NCI-H748 treated with DMSO at 0.1 percent for 48 hours (cell line): ENCODE measurements at places on chromosomes 7 and 10.
A peak's percentile ranks its signal among the peaks of the same experiment; 100 is the strongest.

GRCh38 chr7:46745707-46746090 is 824.6 kb upstream of the IGFBP3 start:
- no peak for DNase-seq

DNA sequence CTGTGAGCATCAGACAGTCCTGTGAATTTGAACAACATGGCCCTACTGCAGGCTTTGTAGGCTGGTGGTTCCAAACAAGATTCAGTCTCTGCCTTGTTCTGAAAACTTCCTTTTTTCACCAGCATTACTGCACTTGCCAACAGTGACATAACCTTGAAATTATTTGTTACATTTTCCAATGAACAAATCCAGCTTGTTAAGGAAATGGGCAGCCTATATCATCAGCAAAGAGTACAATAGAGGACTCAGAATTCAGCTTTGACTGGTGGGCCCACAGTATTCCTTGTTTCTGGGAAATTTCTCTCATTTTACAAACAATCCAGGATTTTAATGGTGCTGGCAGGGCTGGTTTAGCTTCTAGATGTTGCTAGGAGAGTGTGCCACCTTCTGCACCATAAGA is 703.7 kb upstream of the FZD8 start:
- DNase-seq = no peak

DNA sequence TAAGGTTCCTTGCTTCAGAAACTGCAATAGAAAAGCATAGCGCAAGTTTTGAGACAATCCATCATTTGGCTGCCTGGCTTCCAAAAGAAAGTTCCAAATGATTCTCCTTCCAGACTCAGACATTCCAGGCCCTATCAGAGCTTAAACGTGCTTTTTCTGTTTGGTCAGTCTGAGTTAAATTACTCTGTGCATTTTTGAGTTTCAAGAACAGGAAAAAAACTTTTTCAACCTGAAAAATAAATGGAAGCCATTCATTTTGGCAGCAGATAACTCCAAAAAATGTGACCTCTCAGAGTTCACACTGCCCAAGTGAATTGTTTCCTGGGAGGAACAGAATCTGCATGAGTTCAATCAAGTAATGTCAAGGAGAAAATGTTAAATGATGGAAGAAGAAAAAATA is 354.2 kb downstream of the CXCL12 start:
- DNase-seq = no peak

GRCh38 chr10:30811276-30812017 is 181.9 kb upstream of the LYZL2 start:
- DNase-seq = no peak

DNA sequence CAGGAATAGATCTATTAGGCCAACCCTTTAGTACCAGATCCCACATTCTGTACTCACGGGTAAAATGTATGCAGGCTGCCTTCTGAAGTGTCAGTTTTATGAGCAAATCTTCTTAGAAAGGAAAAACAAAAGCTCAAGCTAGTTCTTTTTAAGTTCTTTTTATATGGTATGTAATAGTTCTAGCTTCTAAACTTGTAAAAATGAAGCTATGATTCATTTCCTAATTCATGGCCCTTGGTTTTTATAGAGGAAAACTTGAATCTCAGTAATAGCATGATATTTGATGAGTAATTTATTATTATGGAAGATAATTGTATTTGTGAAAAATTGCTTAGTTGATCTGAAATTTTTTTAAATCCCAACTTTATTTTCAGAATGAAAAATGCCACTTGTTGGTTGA is 54.3 kb downstream of the SLK start:
- DNase-seq = no peak

- DNase-seq = no peak
Measured at GRCh38 chr7:90842430-90842788, 246.3 kb downstream of the CDK14 start.

DNA sequence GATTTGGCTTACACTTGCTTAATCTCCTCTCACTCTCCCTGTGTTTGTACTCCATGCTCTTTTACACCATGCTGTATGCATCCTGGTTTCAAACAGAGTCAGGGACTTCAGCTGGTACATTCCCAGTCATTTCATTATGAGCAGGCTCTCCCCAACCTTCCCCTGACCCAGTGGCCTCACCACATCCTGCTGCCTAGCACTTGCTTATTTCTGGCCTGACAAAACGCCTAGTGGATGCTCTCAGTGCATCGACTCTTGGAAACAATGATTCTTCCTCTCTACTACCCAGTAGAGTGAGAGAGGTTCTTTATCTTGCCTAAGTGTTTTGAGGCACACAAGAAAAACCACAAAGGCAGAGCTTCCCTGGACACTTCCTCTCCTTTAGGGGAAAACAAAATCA is 63.4 kb downstream of the CAV1 start:
- no peak for DNase-seq

GRCh38 chr10:90775351-90776028 is 82.3 kb downstream of the HTR7 start:
- no peak for DNase-seq

- no peak for DNase-seq
Measured at GRCh38 chr10:71366690-71367089, 30.0 kb upstream of the CDH23 start.

DNA sequence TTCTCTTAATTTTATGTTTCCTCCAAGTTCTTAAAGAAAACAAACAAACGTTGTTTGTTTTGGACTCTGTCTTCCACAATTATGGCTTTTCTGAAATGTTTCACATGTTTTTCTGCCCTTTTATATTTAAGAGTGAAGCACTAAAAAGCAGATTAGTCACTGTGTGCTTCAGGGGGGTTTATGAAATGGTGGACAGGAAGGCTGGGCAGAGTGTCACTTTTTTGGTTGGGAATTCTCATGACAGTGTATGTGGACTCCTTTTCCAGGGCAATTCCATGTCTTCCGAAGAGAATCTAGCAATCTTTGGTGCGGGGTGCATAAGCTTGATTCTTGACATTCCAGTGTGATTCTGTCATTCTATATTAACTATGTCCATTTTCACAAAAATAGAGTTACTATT is 669.4 kb downstream of the PARD3 start:
- no peak for DNase-seq

- DNase-seq = no peak
Measured at GRCh38 chr7:112495156-112495788, 14.5 kb downstream of the LSMEM1 start.

GRCh38 chr7:47307311-47307710 is 274.6 kb downstream of the TNS3 start:
- no peak for DNase-seq

- no peak for DNase-seq
Measured at GRCh38 chr10:120266022-120266421, 191.0 kb upstream of the PLPP4 start.

DNA sequence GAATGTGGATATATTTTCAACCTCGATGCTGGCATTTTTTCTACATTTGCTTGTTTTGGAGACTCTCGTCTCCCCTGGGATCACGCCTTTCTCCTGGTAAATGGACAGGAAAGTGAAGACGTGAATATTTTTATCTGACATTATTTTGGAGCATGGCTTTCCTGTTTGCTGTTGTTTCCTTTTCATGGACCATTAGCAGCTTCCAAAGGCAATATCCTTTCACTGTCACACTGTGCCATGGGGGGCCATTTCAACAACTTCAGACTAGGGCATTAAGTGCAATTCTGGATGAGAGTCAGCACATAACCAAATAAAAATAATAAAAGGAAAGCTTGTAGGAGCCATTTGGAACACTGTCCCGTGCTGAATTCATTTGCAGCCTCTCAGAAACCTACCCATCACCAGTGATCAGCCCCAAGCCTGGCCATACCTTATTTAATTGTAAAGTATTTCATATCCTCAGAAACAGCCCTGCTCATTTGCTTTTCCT is 75.9 kb upstream of the NEUROD6 start:
- DNase-seq = peak; percentile 16

DNA sequence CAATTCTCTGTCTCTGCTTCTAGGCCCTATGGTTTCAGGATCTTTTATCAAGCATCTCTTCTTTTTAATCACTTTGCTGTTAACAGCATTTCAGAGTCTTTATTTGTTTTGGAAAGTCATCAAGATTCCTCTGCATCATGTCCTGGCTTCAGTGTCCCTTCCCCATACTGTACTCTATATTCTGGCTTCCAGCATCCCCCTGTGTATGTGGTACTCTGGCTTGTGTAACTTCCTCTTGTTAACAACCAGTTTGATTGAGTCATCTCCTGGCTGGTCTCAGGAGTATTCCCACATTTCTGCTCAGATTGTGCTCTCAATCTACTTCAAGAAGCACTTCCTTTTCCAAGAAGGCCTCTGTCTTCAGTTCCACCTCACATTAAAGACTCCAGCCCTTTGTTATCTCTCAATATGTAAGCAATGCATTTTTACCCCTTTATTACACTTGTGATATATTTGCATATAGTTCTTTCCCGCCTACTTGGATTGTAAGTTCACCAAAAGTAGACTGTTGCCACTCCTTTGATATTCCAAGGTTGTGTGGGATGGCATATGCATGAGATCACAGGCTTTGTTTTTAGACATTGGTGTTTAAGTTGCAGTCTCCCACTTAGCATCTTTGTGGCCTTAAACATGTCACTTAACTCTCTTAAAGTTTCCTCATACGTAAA is 15.1 kb upstream of the ATE1 start:
- DNase-seq = no peak

- DNase-seq = no peak
Measured at GRCh38 chr7:102096012-102096332, 190.7 kb upstream of the SH2B2 start.

- DNase-seq = no peak
Measured at GRCh38 chr7:47877336-47877735, 70.9 kb downstream of the PKD1L1 start.

GRCh38 chr7:94303118-94303517 is 91.6 kb upstream of the COL1A2 start:
- DNase-seq = no peak

- DNase-seq = no peak
Measured at GRCh38 chr10:78134773-78135306, 101.2 kb downstream of the RPS24 start.

DNA sequence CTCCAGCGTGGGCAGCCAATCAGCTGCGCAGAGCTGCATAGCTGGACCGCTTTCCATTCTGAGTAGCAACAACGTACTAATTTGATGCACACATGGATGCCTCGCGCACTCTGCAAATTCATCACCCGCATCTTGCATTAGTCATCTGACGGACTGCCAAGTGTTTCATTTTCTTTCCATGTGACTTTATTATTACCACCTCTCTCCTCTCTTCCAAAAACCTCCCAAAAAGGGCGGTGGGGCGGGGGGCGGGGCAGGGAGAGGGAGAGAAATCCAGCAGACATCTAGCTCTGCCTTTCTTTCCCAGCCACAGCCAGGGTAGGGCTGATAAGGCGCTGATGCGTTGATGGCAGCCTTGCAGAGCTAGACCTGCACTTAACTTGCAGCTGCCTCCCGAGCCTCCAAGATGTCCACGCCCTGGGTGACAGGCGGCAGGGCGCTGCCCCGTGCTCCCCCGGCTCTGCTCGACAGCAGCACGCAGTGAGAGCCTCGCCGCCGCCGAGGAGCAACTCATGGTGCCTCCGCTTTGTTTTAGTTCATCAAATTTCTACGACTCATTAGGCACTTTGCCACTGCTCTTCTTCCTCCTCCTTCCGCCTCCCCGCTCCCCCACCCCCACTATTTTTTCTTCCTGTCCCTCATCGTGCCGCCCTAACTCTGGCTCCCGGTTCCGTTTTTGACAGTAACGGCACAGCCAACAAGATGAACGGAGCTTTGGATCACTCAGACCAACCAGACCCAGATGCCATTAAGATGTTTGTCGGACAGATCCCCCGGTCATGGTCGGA is 147.3 kb downstream of the CELF2 start:
- peak; percentile 7 for DNase-seq

DNA sequence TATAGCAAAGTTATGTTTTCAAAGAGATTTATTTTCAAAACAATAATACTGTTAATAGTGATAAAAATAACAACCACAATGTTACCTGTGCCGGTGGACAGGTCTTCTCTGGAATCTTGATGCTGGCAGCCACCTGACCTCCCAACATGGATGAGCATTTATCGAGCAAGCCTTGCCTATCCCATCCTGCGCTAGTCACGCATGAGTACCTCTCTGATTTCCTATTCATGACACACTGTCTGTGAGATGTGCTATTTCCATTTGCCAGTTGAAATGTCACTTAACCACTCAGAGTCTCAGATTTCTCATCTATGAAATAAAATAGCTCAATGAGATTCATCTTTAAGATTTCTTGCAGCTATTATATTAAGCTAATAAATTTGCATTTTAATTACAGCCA is 341.2 kb upstream of the VWC2 start:
- no peak for DNase-seq

GRCh38 chr10:350981-351501 is 215.8 kb downstream of the ZMYND11 start:
- no peak for DNase-seq

- peak; percentile 42 for DNase-seq
Measured at GRCh38 chr7:105429746-105430612, 41.3 kb upstream of the SRPK2 start.

- DNase-seq = no peak
Measured at GRCh38 chr10:101267776-101268175, 38.5 kb upstream of the LBX1 start.

DNA sequence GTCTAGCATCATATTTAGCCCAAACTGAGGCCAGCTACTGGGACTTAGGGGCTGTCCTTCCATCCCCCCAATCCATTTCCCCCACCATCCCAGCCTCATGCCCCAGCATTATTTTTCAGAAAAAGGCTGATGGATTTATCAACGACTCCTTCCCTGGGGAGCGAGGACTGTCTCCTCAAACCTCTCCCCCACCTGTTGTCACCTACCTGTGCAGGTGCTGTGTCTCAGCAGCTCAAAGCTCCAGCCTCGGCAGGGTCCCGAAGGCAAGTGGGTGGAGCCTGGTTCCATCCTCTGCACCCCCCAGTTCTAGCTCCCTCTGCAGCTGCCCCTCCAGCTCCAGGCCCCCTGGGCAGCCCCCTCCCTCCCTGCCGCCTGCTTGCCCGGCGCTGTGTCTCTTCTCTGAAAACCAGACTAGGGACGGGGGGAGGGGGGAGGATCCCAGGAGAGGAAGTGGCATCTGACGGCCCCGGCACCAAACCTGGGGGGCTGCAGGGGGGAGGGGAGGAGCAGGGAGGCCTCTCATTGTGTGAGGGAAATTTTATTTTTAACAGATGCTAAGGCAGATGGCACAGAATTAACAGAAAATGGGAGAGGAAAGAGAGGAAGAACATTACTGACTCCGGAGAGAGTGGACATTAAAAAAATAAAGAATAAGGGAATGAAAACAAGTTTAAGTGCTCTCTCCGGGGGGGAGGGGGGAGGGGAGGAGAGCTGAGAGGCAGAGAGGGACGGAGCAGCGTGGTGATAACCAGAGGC is 61.7 kb upstream of the PAX2 start:
- no peak for DNase-seq

DNA sequence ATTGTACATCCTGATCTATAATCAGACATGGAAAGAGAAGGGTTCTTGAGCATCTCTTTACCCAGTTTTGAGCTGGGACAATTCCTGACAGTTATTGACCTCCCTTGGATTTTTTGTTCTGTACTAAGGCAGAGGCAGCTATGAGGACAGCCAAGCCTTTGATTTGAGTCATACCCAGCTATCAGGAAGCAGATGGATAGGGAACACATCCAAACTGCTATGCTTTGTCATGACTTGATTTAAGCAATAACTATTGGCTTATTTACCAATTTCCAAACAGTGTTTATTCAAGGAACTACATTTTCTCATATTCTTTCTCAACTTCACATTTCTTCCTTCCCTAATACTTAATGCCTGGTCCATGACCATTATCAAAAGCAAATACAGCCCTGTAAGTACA is 396.4 kb upstream of the STEAP1 start:
- DNase-seq = no peak
